ENCODE measurements at places on chromosomes 11 and 22.

DNA sequence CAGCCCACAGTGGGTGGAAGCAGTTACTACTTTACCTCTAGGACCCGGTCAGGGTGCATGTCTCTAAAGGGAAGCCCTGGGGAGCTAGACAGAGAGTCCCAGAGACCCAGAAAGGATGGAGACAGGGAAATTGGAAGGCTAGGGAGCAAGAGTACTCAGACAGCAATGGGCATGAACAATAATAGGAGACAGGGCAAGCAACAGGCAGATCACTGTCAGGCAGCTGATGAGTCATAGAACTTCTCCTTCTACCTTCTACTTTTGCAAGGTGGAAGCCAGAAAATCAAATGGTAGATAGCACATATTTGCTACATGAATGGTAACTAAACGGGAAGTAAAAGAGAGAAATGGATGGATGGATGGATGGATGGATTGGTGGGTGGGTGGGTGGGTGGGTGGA is 19.6 kb downstream of the CD5 start:
- no peak for DNase-seq

- no peak for DNase-seq
Observed at GRCh38 chr22:24159650-24160049, 21.6 kb upstream of the SUSD2 start.

GRCh38 chr22:36226189-36226588 is 13.1 kb downstream of the APOL2 start:
- DNase-seq, result no peak

DNA sequence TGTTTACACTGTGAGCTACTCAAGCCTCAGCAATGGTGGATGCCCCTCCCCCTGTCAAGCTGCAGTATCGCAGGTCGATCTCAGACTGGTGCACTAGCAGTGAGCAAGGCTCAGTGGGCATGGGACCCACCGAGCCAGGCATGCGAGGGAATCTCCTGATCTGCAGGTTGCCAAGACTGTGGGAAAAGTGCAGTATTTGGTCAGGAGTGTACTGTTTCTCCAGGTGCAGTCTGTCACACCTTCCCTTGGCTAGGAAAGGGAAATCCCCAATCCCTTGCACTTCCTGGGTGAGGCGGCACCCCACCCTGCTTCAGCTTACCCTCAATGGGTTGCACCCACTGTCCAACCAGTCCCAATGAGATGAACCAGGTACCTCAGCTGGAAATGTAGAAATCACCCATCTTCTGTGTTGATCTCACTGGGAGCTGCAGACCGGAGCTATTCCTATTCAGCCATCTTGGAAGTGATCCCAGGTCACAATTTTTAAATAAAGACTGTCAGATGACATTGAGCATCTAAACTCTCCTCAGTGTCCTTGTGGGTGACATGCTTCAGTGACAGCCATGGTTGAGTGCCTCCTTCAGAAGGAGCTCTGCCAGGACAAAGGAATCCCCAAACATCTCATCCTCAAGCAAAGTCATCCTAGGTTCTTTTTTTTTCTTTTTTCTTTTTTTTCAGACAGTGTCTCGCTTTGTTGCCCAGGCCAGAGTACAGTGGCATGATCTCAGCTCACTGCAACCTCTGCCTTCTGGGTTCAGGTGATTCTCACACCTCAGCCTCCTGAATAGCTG is 10.8 kb downstream of the SLC22A24 start:
- no peak for DNase-seq

- peak; percentile 39 for DNase-seq
Observed at GRCh38 chr11:68763181-68763721, 11.9 kb upstream of the TESMIN start.

- DNase-seq, result no peak
Observed at GRCh38 chr22:44411226-44412135, 86.6 kb downstream of the RTL6 start.

DNA sequence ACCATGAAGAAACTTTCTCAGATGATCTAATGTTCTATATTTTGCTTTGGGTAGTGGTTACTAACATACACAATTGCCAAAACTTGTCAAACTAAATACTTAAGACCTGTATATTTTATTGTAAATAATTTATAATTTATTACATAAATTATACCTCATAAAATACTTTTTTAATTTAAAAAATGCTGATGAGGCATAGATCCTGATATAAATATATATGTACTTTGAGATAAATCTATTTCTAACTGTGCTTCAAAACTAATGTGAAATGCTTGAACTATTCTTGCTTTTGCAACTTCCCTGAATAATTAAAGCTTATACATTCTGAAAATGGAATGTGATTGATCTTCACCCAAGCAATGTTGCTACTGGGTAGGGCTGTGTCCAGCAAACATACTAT is 568.8 kb downstream of the INSC start:
- DNase-seq, result no peak

- DNase-seq, result no peak
Observed at GRCh38 chr11:104001561-104002056, 34.8 kb upstream of the DDI1 start.

GRCh38 chr11:120295099-120295498 is 30.0 kb upstream of the TLCD5 start:
- DNase-seq, result no peak

DNA sequence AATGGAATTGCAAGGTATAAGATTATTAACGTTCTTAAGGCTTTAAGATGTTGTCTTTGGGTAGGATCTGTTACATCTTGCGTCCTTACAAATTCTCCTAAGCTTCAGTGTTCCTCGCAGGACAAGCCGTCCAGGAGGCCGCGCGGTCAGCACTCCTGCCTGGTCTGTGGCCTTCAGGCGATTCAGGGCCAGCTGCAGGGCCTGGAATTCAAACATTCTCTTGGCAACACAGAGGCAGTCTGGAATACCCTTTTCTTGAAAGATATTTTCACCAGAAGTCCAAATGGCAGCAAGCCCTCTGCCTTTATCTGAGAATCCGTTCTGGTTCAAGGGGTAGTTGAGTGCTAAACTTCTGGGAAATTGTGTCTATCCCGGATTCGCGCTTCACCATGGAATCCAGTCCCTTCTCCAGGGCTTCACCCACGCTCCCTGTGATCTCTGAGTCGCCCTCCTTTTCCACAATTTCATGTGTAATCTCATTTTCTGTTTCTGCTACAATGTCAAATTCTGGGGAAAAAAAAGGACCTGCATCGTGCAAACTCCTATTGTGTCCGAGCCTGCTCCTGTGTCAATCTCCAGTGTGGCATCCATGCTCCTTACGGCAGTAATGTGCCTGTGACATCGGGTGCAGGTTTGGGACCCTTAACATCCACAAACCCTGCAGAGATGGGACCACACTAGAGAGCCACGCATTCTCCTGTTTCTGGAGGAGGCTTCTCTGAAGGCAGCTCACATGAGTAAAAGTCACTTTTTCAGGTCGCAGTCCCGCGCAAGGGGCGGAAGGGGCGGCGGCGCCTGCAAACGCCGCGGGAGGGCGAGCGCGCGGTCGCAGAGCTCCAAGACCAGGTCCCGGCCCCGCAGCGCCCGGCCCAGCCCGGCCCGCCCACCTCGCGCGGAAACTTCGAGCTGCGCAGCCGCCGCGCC is 25.4 kb upstream of the SORL1 start:
- DNase-seq, result peak; percentile 71

- no peak for DNase-seq
Observed at GRCh38 chr11:92137747-92138146, 86.9 kb upstream of the FAT3 start.

- DNase-seq, result no peak
Observed at GRCh38 chr11:69321877-69322361, 28.0 kb downstream of the MYEOV start.

DNA sequence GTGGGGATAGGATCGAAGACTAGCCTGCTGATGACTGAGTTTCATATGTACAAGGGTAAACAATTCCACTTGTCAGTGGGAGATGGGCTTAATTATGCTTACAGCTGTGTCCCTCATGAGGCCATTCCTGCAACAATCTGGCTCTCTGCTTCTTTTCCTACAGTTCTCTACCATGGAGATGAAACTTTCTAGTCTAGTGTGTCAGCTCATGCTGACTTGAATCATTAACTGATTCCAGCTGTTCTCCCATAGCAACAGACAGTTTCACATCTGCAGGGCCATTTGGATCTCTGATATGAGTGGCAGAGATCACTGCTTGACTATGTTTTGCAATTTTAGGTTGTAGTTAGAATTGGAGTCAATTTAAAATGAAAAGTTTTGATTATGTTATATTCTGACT is 1251.7 kb upstream of the RAG2 start:
- DNase-seq, result no peak

- no peak for DNase-seq
Observed at GRCh38 chr11:71199226-71199820, 53.1 kb downstream of the SHANK2 start.

DNA sequence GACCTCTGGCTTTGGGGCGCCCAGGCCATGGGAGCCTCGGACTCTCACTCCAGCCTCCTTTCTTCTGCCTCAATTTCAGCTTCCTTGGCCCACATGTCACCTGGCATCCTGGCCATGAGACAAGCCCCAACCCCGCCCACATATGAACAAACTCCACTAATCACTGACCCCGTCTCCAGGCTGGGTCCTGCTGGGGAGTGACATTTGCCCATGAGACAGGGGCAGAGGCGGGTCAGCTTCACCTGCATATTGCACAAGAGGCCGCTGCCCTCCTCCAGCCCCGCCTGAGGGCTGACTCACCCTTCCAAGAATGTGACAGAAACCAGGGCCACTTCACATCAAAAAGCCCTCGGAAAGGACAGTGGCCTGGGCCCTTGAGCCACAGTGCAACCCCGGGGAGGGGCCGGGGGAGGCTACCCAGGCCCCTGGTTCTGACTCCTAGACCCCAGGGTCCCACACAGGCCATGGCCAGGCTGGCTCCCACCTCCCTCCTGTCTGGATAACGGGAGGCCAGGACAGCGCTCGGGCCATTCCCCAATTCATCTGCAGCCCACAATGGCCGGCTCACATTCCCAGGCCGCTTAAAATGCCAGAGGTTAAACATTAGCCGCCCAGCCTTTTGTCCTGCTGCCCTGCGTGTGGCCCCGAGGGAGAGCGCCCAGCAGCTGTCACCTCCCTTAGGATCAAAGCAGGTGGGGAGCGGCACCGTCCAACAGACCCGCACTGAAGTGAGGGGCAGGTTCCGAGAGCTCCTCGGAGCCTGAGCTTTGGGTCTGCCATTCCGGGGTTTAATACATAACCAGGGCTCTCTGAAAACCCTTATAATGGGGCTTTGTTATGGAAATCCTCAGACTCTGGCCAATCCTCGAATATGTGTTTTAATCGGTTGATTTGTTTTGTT is 42.3 kb downstream of the TRMU start:
- peak; percentile 56 for DNase-seq

DNA sequence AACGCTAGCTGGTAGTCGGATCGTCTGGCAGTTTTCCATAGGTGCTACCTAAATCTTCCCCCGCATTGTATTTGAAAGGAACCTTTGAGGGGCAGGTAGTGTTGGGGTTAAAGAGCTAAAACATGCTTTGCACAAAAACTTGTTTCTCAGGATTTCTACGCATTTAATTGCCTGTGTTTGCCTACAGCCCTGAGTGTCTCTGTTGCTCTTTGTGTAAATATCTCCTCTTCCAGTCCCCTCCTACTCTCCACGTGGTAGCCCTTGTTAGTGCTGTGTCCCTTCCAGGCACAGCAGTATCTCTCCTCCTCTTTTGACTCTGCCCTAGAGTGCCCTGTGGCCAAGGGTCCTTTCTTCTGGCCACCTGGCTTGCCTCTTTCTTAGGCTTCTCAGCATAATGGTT is 81.7 kb downstream of the BARX2 start:
- no peak for DNase-seq

GRCh38 chr22:44182588-44183286 is 2.0 kb downstream of the PARVG start:
- DNase-seq, result no peak

DNA sequence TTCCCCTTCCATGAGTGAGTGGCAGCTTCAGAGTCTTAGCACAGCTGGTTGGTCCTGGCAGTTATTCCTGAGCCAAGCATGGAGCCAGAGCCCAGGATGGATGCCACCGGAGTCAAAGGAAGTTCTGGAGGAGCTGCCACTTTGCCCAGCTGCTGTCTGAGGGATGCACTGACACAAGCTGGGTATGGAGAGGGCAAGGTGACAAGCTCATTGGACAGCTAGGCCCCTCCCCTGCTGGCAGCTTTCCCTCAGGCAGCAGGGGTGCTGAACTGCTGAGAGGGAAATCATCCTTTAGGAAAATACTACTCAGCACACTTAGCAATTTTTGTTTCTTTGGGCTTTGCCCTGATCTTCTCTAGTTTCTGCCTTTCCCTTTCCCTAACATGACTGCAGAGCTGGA is 99.3 kb upstream of the SESN3 start:
- DNase-seq, result no peak

DNA sequence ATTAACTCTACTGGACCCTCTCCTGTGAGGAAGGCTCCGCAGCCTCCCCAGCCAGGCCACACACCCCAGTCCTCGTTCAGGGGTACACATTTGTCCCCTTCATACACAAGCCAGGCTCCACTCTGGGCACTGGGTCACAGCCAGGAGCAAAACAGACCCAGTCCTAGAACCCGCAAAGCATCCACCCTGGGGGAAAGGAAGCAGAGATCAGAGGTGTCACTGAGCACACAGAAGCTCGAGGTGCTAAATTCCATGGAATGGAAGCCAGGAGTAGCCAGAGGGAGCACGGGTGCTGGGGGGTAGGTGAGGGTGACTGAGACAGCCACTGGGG is 43.6 kb upstream of the TH start:
- DNase-seq, result no peak

DNA sequence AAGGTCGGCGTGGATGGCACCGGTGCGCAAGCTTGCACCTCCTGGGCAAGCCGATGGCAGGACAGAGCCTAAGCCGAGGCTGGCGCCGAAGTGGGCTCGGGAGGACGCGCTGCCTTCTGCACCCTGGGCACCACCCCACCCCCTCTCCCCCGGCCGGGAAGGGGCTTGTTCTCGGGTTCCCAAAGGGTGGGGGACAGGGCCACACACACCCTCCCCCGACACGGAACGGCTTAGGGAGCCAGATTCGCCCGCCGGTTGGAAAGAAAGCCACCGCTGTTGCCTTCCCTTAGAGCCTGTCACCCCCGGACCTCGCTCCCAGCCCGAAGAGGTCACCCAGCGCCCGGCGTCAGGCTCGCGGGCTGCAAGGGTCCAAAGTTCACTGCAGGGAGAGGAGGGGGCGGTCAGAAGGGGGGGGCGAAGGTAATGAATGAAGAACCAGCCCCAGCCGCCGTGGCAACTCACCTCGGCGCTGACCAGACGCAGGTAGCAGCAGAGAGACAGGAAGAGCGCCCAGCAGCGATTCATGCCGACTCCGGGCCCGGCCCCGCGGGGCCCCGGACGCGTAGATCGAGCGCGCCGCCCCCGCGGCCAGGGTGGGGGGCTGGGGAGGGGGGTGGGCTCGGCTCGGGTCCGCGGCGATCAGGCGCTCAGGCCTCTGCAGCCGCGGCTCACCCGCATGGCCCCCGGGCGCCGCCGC is 1.2 kb downstream of the PDGFB start:
- DNase-seq, result no peak

GRCh38 chr11:77146261-77147035 is 18.4 kb downstream of the MYO7A start:
- no peak for DNase-seq

All from WTC11 (cell line).